CD4-positive, alpha-beta T cell treated with Interleukin-1 beta for 1 hour (primary cell): ENCODE measurements at places on chromosomes 6 and 20.

GRCh38 chr6:168865-169455 lies 123.3 kb upstream of the DUSP22 start:
- no peak for DNase-seq

DNA sequence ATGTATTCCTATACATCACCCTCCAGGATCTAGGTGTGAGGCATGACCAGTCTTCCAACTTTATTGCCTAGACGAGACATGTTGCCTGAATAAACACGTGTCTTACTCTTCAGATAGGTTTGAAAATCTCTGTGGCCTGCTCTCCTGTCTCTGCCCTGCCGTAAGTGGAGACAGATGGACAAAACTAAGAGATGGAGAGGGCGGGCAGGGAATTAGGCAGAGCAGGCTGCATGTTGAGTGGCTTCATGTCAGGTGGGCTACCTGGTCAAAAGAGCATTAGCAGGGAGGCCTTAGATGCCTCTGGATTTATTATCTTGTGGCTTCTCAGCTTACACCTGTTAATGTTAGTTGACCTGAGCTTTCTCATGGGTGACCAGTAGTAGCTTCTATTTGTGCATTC lies 59.0 kb upstream of the TULP4 start:
- no peak for DNase-seq

DNA sequence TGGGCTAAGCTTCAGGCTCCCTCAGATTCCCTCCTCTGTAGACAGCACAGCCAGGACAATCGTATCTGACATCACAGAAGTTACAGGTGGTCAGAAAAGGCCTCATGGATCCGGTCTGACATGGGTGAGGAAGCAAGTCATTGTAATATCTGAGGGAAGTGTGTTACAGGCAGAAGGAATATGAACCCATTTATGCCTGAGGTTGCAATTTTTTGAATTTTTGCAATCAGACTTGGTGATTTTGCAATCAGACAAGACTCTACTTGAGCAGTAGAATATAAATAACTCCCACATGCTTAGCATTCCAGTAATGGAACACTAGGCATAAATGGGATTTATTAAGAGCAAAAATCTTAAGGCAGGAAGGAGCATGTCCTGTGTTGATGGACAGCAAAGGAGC lies 52.1 kb downstream of the CBLN4 start:
- DNase-seq: no peak

DNA sequence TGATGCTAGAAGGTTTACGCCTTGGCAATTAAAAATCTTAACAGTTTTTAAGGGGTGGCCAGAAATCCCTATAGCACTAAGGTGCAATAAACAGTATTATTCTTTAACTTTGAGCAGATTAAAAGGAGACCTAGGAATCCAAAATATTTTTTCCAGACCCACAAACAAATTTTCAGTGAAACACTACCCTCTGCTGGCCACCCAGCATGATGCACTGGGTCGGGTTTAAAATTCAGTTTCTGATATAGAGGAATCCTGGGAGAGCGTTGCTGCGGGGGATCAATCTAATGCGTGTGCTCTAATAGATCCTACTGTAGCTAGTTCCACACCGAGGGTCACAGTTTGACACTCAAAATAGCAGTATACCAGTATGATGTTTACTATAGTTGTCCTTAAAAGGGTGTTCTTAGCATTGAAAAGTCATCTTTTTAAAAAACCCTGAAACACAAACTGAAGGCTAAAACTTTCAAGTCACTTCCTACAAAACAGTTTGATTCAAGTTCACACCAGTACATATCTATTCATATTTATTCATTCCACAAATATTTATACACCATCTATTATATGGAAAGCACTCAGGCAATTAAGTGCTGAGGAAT lies 10.2 kb downstream of the UBE3D start:
- DNase-seq: peak; percentile 58

DNA sequence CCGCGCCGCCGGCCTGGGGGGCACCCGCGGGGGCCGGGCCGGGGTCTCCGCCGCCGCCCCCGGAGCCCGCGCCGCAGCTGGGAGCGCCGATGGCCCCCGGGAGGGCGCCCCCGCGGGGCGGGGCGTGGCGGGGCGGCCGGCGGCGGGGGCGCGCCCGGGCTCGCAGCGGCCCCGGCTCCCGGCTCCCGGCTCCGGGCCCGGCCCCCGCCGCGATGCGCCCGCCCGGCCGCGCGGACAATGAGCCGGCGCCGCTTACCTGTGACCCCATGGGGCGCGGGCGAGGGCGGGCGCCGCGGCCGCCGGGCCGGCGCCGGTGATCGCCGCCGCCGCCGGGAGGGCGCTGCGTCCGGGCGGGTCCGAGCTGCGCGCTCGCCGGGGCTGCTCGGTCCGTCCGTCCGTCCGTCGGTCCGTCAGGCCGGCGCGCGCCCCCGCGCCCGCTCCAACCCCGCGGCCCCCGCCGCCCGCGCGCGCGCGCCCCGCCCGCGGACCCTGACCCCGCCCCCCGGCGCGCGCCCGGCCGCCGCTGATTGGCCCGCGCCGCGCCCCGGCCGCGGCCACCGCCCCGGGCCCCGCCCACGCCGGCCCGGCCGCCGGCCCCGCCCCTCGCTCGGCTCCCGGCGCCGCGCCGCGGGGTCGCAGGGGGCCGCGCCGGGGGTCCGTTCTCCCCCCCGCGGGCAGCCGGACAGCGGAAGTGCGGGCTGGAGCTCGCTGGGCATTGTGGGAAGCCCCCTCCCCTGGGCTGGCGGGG lies at the start of gene ZBTB46:
Gene ZBTB46, minus strand, starts transcription at position 424 of the 748 bp plus-strand sequence. CDS start 40,507 bp downstream, outside the sequence.
- DNase-seq: no peak

DNA sequence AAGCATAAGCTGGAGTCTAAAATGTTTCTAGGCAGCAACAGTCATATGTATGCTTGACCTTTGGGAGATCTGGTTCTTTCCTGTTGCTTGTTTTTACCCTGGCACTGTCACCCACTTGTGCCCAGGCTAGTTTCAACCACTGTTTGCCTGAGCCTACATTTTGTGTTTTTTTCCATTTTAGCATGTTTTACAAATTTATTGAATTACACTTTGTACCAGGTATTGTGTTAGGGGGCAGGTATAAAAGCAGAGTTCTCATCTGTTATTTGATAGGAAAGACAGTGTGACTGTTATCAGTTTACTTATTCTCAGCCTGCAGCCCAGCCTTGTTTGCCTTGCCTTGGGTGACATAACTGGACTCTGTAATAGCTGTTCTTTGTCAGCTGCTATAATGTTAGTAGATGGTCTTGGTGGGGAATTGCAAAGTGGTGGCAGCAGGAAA lies 147.0 kb downstream of the CDKAL1 start:
- DNase-seq: no peak

GRCh38 chr6:96836631-96837080 lies 621 bp downstream of the GPR63 start:
- DNase-seq: no peak

- DNase-seq: no peak
Measured at GRCh38 chr6:10668126-10668917, 26.1 kb downstream of the C6orf52 start.

GRCh38 chr6:107655864-107656263 lies 165.9 kb downstream of the SOBP start:
- DNase-seq: no peak

DNA sequence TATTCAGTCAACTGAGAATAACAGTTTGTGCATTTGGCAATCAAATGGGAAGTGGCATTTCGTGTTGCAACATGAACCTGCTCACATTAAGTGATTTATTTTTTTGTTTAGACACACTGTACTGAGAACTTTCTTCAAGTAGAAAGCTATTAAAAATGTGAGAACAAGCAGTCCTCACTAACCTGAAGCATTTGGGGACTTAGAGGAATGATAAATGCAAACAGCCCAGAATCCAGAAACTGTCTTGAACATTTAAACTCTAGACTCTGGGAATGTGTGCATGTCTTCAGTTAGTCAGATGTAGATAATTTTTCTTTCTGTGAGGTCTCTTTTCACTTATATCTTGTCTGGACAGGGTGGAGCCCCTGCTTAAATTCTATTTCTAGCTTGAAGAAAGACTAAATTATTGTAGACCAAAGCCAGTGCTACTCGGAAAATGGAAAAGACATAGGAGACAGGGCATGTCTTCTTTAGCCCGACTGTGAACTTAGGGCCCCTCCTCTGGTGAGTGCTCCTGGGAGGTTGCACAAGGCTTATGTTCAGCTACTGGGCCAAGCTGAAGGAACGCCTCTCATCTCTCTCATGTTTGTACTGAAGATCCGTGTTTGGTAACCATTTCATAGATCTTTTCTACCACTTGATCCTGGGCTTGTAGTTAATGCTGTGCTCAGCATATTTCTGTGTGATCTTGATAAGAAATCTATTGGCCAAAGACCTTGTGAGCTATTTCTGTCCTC lies 70.1 kb downstream of the SLX4IP start:
- no peak for DNase-seq

- no peak for DNase-seq
Measured at GRCh38 chr6:104956731-104957294, at the start of gene LIN28B. Gene LIN28B (plus strand): TSS chr6:104957107. CDS start chr6:104957251, 144 bp downstream.

- no peak for DNase-seq
Measured at GRCh38 chr6:70219943-70220613, 82.8 kb downstream of the COL9A1 start.

DNA sequence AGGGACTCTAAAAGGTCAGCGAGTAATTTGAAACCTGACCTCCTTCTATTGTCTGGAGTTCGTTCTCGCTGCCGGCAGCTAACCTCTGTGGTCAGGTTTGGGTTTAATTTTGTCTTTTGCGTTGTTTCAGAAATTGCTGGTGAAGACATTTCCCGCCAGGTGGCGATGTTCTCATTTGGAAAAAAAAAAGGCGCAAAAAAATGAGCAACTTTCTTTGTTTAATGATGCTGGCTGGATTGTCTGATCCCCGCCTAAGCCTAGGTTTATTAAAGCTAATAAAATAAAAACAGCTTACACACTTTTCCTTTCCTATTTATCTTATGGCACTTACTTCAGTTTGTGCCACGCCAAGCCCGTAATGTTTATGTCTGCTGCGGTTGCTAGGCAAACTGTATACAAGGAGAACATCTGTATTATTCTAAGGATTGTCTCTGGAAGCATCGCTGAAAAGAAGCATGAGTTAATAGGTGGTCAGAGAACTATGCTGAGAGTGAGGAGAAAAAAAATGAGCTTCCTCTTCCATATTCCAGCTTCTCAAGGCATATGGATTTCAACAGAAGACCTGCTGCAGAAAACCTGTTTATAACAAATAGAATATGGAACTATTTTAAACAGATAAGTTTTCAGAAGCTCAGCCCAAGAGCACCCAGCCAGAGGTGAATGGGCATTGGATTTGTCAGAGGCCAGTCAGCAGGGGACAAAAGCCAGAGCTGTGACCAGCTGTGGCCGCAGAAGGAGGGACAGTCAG lies 205.7 kb downstream of the DOK5 start:
- DNase-seq: peak; percentile 1
